ENCODE measurements at places on chromosomes 11 and 22.

- DNase-seq, result no peak
Measured at GRCh38 chr11:110919241-110919922, 207.1 kb upstream of the ARHGAP20 start.

DNA sequence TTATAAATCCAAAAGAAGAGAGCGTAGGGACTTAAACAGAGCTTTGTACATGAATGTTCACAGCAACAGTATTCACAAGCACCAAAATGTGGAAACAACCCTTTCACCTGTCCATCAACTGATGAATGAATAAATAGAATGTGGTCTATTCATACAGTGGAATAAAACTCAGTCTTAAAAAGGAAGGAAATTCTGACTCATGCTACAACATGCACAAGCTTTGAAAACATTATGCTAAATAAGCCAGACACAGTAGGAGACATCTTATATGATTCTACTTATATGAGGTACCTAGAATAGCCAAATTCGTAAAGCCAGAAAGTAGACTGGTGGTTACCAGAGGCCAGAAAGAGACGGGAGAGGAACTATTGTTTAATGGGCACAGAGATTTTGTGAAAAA is 74.3 kb downstream of the SHANK2 start:
- DNase-seq, result no peak

GRCh38 chr11:45741032-45741431 is 63.9 kb upstream of the SLC35C1 start:
- DNase-seq, result no peak

GRCh38 chr11:8829556-8829955 is 81.4 kb upstream of the AKIP1 start:
- no peak for DNase-seq

- DNase-seq, result peak; percentile 62
Measured at GRCh38 chr11:613369-613968, 2.3 kb downstream of the IRF7 start.

DNA sequence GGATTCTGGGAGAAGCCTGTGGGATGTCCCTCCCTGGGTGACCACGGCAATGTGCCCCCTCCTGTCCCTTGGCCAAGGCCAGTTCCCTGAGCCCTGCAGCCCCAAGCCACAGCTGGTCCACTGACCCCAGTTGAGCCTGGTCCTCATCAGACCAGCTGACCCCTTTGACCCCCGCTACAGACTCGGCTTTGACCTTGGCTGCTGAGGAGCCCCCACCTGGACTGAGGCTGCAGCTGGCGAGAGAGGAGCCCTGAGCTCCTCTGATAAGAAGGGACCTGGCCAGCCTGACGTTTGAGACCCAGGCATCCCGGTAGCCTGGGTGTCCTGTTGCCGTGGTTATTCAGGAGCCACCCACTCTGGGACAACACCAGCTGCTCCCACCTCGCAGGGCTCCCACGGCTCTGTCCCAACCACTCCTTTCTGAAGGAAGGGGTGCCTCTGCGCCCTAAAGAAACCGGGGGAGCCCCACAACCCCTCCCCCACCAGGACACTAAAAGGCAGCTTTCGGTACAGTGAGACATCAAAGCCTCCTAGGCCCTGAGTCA is 3.0 kb downstream of the ASCL2 start:
- no peak for DNase-seq

DNA sequence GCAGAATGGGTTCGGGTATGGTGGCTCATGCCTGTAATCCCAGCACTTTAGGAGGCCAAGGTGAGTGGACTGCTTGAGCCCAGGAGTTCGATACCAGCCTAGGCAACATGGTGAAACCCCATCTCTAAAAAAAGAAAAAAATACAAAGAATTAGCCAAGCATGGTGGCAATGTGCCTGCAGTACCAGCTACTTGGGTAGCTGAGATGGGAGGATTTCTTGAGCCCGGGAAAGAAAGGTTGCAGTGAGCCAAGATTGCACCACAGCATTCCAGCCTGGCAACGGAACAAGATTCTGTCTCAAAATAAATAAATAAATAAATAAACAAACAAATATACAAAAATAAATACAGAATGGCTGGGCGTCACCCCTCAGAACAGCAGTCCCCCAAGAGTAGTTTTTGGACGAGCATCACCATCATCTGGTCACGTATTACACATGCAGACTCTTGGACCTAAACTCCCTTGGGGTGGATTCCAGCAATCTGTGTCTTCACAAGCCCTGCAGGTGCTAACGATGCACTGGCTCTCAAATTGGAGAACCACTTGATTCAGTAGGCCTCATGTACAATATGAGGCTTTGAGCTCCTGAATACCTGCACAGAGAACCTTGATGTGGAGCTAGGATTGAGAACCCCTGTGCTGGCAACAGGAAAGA is 33.5 kb downstream of the CLMP start:
- DNase-seq, result no peak

DNA sequence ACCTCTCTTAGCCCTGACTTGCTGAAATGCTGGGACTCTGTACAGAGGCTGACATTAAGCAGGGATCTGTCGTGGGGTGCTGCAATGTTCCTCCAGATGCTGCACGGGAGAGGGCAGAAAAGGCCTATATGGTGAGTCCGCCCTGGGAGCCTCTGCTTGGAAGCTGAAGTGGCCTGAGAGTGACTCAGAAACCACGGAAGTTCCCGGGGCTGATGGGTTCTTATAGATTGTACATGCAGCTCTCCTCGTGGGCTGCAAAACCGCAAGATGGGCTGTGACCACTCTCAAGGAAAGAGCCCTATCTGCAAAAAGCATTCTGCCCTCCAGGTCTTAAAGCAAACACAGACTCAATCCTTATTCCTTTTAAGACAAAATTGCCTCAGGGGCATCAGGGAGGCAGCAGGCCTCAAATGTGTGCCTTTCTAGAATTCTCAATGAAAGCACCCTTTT is 5.8 kb upstream of the SLC43A3 start:
- DNase-seq, result no peak

GRCh38 chr11:63821411-63821810 is 8.2 kb downstream of the SPINDOC start:
- no peak for DNase-seq

DNA sequence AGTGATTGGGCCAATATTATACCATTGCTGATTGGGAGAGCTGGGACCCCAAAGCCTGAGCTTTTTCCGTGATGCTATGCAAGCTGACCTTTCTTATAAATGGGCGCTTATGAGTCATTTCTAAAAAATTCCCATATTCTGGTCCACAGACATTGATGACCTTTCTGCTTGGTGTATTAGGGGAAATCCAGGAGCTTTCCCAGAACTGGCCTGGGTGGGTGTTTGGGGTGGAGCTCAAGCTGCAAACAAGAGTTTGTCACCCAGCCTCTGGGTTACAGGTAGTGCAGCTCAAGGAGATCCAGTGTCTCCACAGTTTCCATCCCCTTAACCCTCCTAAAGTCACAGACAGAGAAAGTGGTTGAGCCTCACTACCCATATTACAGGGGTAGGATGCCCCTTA is 67.7 kb downstream of the CCDC81 start:
- DNase-seq, result no peak

- DNase-seq, result no peak
Measured at GRCh38 chr11:35105319-35106079, 33.5 kb upstream of the CD44 start.

GRCh38 chr11:119684361-119685110 is 44.5 kb downstream of the NECTIN1 start:
- no peak for DNase-seq

- no peak for DNase-seq
Measured at GRCh38 chr11:121451178-121451985, 732 bp upstream of the SORL1 start.

DNA sequence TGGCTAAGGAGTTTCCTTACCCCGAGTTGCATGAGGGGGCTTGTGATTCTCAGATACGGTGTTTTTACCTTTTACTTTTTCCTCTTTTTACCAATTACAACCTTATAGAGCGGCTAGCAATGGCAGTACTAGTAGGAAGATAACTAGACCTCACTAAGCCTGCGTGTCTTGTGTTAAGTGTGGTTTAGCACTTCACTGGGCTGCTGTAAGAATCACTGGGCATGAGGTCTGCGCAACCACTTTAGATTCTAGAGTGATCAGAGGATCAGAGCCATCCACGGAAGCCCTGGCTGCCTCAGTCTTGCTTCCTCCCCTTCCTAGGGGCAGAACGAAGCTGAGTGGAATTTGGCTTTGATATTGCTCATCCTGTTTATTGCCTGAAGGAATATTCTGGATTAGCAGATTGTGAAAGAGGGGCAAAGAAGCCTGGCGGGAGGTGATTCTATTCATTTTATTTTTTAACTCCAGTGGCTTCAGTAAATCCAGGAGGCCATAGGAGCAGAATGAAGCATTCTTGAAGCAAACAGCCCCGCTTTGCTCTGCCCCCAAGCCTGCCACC is 88.5 kb downstream of the GRAMD1B start:
- DNase-seq, result no peak

- no peak for DNase-seq
Measured at GRCh38 chr22:48953830-48954229, 873.8 kb downstream of the BRD1 start.

- DNase-seq, result no peak
Measured at GRCh38 chr22:44341431-44342346, 28.9 kb upstream of the SHISAL1 start.

GRCh38 chr11:1834062-1834610 is 654 bp upstream of the SYT8 start:
- DNase-seq, result no peak

DNA sequence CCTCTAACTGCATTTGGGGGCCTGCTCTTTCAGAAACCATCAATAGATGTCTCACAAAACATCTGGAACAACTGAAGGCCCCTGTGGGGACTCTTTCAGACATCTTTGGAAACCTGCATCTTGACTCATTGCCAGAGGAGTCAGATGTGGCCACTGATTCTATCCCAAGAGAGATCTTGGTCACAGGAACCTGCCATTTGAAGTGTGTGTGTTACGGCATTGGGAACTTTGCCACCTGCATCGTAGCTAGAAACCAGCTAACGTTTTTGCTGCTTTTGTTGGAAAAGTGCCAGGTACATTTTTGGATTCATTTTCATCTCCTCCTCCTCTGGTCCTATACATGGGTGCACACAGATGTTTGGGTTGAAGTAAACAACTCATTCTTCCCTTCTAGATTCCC is 4.3 kb downstream of the SRRD start:
- DNase-seq, result no peak

- no peak for DNase-seq
Measured at GRCh38 chr11:125464270-125464662, 31.8 kb downstream of the FEZ1 start.

GRCh38 chr11:34313099-34313517 is 44.7 kb downstream of the ABTB2 start:
- DNase-seq, result no peak

GRCh38 chr11:75777461-75778110 is 9.0 kb downstream of the DGAT2 start:
- no peak for DNase-seq

GRCh38 chr11:83044958-83045712 is 26.6 kb downstream of the RAB30 start:
- no peak for DNase-seq

- no peak for DNase-seq
Measured at GRCh38 chr11:121611242-121611641, 158.5 kb upstream of the SORL1-AS1 start.

DNA sequence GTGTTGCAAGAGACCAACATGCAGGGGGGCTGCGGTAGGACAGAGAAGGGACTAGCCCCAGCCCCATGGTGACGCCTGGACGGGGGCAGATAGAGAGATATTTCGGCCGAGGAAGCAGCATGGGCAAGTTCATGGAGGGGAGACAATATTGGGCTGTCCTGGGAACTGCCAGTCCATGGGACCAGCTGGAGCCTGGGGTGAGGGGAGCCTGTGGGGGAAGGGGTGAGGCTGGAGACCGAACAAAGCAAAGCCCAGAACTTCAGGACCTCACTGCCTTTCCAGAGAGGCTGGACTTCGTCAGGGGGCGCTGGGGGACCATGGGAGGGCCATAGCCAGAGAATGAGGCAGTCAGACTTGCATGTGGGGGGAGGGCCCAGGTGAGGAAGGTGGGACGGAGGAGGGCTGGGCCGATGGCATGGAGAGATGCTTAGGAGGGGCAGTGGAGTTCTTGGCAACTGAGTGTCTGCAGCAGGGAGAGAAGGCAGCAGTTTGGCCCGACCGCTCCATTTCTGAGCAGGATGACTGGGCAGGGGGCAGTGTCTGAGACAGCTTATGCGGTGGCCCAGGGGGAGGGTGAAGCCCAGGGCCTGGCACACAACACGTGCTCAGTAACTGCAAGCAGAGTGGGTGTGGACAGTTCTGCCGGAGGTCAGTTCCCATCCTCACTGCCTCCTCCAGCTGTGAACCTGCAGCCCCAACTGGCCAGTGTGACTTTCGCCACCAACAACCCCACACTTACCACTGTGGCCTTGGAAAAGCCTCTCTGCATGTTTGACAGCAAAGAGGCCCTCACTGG is 712 bp downstream of the UPK3A start:
- no peak for DNase-seq

DNA sequence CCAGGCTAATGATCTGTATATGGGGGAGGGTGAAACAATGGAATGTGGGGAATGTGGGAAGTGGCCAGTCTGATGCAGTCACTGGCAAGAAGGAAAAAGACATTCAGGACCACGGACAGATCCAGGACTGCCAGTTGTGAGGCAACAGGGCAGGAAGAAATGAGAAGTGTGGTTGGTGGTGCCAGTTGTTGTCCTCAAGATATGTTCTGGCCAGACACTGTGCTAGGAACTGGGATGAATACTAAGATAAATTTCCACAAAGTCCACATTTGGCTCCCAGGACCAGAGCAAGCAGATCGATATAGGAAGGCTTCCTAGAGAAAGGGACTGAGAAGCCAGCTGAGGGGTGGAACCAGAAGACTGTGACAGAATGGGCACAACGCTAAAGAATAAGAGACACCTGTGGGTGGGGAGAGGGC is 6.8 kb upstream of the TPBGL start:
- DNase-seq, result no peak

DNA sequence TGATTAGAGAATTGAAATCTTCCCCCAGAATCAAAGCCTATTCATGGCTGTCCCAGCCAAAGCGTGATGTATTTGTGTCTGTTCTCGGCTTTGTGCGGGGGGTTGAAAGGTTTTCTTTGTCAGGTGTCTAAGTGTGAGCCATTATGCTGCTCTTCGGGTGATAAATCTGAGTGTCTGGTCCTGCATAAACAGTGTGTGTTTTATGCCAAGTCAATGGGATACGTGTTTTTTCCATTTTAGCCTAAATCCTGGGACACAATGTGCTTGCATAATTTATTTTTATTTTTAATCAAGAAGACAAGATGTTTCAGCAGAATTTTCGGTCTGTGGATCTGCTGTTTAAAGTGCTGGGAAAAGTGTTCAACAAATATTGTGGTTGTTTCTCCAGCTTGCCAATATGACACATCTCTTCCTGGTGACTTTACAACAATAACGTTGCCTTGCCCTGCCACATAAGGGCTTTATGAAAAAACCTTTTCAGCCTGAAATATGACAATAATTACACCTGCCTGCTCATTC is 267.8 kb downstream of the TBC1D22A start:
- no peak for DNase-seq

DNA sequence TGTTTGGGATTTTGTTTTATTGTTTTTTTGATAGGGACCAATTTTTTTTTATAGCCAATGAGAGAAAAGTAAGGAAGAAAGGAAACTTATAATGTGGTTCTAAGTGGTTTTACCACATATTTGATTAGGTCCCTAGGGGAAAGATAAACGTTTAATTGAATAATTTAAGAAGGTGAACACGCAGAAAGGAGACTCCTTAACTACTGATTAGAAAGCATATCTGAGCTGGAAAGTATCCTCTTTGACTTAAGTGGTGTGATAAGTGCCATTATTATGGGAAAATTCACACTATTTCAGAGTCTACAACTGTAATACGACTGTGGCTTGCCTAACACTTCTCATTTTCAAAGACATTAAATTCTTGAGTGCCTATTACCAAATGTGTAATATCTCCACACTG is 106.5 kb upstream of the GRAMD1B start:
- DNase-seq, result no peak
